ENCODE measurements at places on chromosomes 4 and X.

- DNase-seq: no peak
Observed at GRCh38 chrX:132088864-132089263, 39.0 kb downstream of the FRMD7 start.

DNA sequence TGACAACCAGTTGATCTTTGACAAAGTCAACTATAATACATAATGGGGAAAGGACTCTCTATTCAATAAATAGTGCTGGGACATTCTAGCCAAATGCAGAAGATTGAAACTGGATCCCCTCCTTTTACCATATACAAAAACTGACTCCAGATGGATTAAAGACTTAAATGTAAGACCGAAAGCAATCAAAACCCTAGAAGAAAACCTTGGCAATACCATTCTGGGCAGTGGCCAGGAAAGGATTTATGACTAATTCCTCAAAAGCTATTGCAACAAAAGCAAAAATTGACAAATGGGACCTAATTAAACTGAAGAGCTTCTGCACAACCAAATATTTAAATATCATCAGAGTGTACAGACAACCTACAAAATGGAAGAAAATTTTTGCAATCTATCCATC is 185.1 kb downstream of the NPNT start:
- DNase-seq: no peak

DNA sequence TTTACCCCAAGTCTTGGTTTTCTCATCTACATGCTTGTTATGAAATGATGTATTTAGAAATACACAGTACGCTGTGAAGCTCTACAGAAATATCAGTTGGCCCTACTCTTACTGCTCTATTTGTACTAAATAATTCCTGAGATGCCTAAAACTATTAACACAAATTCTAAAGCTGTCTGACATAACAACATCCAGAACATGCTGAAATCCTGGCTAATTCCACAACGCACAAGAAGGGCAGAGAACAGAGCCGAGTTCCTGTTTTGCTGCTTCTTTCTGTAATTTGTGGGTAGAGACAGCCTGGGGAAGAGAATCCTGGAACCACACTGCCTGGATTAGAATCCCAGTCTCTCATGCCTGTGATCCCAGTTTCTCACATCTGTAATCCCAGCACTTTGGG is 59.0 kb downstream of the ZNF827 start:
- no peak for DNase-seq

DNA sequence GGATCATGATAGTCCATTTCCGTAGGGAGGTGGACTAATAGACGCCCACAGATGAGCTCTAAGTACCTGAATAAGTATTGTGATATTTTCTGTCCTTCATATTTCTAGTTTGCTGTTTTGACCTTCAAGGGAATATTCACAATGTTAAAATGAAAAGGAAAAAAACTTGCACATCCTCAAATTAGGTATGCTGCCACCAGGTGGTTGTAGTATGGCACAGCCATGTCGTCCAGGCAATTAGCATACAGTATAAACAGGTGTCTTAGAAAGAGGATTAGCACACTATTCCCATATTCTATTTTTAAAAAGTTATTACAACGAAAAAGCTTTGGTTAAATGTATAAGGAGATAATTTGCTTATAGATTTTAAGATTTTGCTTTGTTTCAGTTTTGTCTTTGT is 802.0 kb downstream of the RPA4 start:
- DNase-seq: no peak

DNA sequence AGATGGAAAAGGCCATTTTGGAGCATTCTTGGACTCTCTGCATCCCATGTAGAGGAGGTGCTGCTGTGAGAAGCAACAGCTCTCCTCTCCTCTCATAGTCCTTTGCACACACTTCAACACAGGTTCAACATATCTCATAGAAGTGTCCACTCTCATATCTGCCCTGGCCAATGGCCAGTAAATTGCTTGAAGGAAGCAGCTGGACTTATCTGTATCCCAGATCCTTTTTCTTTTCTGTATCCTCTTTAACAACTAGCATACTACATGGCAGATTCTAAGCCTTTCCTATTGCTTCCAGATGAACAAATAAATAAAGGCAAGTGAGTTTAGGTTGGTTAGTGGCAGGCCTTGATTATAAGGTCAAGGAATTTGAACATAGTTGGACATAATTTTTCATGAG is 122.0 kb downstream of the HS6ST2 start:
- DNase-seq: no peak

DNA sequence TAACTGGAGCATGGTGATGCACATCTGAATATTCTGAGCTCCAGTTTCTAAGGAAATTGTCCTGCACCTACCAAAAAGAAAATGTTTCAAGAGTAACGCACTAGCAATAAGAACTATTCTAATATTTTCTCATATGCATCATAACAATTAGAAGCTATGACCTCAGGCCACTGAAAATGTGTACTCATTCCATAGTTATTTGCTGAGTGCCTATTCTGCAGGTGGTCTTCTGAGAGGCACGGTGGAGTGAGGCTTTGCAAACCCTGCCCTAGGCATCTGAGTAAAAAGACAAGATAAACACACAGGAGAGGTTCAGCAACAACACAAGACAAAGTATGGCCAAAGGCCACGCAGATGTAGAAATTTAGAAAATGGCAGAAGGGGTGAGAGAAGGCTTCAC is 23.7 kb downstream of the SLC10A6 start:
- DNase-seq: no peak

- DNase-seq: no peak
Observed at GRCh38 chr4:2792711-2793585, at the start of gene SH3BP2. Gene SH3BP2, plus strand, starts transcription at chr4:2793085. Its CDS starts 27,533 bp downstream, at chr4:2820618.

DNA sequence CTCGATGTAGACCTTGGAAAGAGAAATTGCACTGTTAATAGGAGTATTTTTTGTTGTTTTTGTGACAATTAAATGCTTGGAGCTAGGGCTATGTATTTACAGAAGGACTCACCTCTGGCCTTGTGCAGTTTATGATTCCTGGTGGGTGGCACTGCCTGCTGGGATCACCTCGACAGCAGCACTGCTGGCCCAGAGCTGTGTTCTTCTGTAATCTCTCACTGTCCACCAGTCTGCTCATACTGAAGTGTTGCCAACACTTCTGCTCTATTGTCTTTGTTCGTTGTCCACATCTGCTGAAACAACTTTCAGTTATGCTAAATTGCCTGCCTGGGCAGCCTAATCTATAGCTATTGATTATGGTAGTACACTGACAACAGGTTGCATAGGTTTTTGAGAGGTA is 194.4 kb upstream of the ANK2 start:
- DNase-seq: no peak

DNA sequence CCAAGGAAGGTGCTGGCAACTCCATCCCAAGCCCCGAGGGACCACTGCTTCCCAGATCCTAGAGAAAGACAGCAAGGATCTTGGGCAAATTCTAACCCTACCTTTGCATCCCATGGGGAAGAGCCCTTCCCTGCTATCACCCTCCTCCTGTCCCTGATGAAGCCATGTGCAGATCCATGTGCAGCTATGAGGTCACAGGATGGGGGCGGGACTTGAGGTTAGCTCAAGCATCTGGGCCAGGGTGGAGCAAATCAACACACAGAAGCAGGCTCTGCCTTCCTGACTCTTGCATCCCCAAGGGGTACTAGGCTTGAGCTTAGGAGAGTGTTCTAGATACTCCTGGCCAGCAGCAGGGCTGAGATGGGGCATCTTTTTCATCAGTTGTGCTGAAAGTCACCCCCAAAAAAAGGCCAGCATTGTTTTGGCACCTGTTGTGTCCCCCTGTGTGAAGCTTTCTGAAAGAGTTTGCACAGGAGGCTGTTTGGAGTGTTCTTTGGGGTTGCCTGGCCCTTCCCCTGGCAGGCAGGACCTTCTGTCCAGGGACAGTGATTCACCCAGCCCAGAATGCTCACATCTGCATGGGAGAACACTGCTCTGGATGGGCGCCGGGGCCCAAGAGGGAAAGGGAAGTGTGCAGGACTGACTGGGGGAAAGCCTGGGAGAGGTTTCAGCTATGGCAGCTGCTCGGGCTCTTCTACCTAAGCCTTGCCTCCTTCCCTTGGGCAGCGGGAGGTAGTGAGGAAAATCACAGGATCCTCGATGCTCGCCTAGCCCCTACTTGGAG is 50.8 kb downstream of the PRPS1 start:
- DNase-seq: no peak

GRCh38 chr4:174681723-174682300 is 147.2 kb downstream of the GLRA3 start:
- DNase-seq: no peak

- DNase-seq: no peak
Observed at GRCh38 chr4:181525634-181526033, 717.6 kb upstream of the TENM3 start.

All from activated CD4-positive, alpha-beta T cell treated with anti-CD3 and anti-CD28 coated beads, Interleukin-2, amount 50 U/mL, for 24 hours (primary cell).